AG04449 (cell line): ENCODE measurements at places on chromosomes 2 and 18.

DNA sequence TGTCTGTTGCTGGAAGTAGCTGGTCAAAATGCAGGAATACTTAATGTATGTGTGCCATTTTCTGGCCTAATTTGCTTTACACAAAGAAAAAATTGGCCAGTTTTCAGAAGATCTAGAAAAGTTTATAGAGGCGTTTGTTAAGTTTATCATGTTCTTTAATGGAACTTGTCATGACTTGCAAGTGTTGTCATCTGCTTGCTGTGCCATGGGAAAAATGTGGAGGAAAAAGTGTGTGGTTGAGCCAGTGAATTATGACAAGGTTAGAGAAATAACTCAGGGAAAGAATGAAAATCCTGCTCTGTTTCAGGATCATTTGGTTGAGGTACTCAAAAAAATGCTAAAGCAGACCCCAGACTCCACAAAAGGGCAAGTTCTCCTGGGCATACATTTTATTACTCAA lies 301.6 kb upstream of the CDH2 start:
- no peak for DNase-seq

GRCh38 chr18:65906621-65907034 lies 155.8 kb downstream of the CDH7 start:
- DNase-seq = no peak

- DNase-seq = no peak
Measured at GRCh38 chr2:167686691-167687090, 560.7 kb downstream of the STK39 start.

DNA sequence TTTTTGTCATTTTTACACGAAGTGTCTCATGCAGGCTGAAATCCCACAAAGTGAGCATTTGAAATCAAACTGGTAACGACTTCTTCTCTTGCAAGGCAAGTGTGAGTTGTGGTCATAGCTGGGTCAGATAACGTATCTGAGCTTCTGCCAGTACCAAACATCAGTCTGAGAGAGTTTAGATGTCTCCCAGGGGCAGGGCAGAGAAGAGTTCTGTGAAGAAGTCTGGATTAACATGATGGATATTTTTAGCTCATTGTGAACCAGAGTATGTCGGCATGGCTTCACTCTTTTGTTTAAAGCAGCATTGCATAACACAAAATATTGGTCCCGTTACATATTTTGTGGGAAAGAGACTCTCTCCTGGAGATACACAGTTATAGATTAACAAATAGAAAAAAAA lies 655.5 kb upstream of the KLHL29 start:
- DNase-seq = no peak

- no peak for DNase-seq
Measured at GRCh38 chr2:174038462-174038861, 73.3 kb upstream of the SP3 start.

- DNase-seq = no peak
Measured at GRCh38 chr2:36338827-36339145, 16.8 kb upstream of the CRIM1 start.

DNA sequence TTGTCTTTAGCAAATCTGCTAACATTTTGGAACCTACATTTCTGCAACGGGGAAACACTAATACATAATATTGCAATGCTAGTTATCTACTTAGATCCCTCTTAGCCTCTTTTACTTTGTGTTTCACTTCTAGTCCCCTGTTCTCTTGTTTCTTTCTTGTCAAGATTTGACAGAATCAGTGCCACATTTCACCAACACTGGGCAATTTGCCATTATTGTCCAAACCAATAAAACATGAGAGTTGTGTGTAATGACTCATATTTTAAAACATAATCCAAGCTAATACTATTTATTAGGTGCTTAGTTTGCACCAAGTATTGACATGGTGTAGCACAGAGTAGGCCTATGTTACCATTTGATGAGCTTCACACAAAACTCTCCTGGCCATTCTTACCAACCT lies 33.7 kb upstream of the ACVR1C start:
- no peak for DNase-seq

- DNase-seq = peak; percentile 92
Measured at GRCh38 chr2:27954771-27955383, 64.3 kb downstream of the BABAM2 start.

- DNase-seq = no peak
Measured at GRCh38 chr2:219433666-219434467, 776 bp upstream of the SPEG start.

DNA sequence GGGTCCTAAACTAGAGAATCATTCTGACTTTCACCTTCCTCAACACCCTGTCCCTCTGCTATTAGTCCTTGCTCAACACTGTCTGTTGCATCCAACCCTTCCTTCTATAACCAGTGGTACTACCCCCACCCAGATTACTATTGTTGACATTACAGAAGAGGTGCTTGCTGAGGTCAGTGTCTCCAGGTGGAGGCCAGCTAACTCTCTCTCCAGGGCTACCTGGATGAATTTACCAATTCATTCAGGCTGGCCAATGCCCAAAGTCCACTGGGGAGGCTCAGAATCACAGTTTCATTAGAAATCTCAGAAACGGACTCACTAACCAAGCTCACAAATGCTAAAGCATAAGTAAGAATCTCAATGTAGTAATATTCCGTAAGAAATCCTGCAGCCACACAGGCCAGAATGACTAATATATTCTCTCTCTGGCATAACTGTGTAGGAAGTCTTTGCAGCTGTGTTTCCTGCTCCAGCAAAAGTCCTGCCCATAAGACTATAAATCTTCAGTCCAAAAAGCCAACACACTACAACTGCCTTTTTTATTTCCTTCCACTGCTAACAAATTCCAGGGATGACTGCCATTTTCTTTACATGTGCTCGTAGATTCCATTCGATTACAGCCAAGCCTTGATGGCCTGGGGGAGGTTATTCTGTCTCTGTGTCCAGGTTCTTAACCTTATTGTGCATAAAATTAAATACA lies 10.0 kb upstream of the TTR start:
- no peak for DNase-seq

- DNase-seq = no peak
Measured at GRCh38 chr2:101149241-101150192, 1.7 kb downstream of the TBC1D8 start.

DNA sequence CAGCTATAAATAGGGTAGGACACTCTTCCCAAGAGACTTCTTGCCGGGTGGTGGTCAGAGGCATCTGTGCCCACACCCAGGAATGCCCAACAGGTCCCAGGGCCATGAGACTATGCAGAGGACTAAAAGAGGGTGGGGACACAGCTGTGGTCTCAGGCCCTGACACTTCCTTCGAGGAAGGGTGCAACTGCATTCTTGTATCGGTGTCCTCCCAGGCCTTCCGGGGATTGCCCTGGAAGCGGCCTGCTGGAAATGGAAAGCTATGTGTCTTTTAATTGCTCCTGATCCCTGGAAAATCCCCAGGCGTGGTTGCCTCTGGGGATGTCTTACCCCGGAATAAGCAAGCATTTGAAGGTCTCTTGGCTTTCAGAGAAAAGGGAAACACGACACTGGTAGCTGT lies 176.7 kb downstream of the SOX11 start:
- no peak for DNase-seq

GRCh38 chr2:200422532-200423261 lies 87.2 kb downstream of the KCTD18 start:
- DNase-seq = no peak

GRCh38 chr2:173963323-173963816 lies 1.8 kb downstream of the SP3 start:
- DNase-seq = no peak

- DNase-seq = no peak
Measured at GRCh38 chr2:69385443-69386151, 1.4 kb downstream of the GFPT1 start.

- DNase-seq = no peak
Measured at GRCh38 chr2:223060201-223060825, 8.3 kb downstream of the KCNE4 start.

- no peak for DNase-seq
Measured at GRCh38 chr2:134155134-134155533, 98.7 kb upstream of the MGAT5 start.

- no peak for DNase-seq
Measured at GRCh38 chr2:1581965-1582625, 162.2 kb downstream of the PXDN start.

GRCh38 chr18:54812885-54813284 lies 15.4 kb upstream of the RAB27B start:
- DNase-seq = no peak
